ENCODE measurements at places on chromosomes 11 and 22. TPM values are rescaled to one million over a fixed set of nuclear protein-coding genes. Genes with fewer than 3 reads are reported as not detected.

Gene PNPLA3
- 0.88 TPM for total RNA-seq

Gene IGLL1
- total RNA-seq = not detected

Gene LIF
- 0.54 TPM for total RNA-seq

Gene OR52B6
- not detected for total RNA-seq

Gene OSBP2
- 0.81 TPM for total RNA-seq

Gene SLC6A5
- total RNA-seq = not detected

Gene MS4A4A
- not detected for total RNA-seq

Gene SLC22A25
- total RNA-seq = not detected

Gene TMEM179B
- total RNA-seq = 60.1 TPM

Gene RIBC2
- 0.59 TPM for total RNA-seq

Gene FIBIN
- total RNA-seq = 36.6 TPM

Gene VWCE
- total RNA-seq = 16.8 TPM

Gene MUC6
- total RNA-seq = not detected

Measured in cardiac ventricle fibroblast (primary cell).